Thoracic aorta (tissue), 2 donors: ENCODE measurements at places on chromosomes 2 and 18. TPM values are rescaled to one million over a fixed set of nuclear protein-coding genes. Genes with fewer than 3 reads are reported as not detected.

GRCh38 chr2:28869494-28870145 lies 489 bp downstream of the TRMT61B start:
- no peak for DNase-seq

- DNase-seq, result no peak
These were observed 47.4 kb downstream of the TRPM8 start for GRCh38 chr2:233964581-233964980.

DNA sequence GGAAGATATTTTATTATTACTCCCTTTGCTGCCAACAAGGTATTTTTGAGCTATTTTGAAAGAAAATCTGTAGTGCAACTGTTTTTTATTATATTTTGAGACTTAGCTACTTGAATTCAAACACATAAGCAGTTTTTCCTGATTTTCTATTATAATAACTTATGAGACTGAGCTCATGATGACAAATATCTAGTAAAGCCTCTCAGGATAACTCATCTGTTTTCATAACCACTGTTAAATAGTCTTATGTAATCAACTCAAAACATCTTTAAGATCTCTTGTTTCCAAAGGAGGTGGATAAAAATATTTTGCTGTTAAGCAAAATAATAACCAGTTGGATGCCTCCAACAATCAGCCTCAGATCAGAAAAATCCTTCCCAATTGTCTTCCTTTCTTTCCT lies 21.9 kb upstream of the PPP1CB start:
- no peak for DNase-seq

DNA sequence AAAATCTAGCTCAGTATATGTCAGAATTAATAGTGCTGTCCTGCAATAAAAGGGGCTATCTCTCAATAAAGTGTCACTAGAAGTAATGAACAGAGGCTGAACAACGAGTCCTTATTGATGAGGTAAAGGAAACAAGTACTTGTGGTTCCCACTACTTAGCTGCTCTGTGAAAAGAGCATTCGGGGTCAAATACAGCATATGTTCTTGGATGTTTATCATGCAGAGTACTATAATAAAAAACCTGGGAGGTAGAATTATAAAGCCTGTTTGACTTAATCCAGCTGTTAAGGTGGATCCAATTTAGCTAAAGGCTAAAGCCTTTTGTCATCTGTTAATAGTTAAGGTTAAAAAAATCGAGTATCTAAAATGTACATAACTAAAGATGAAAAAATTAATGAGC lies 32.4 kb downstream of the SLC35F5 start:
- no peak for DNase-seq

GRCh38 chr2:15986068-15986560 lies 45.8 kb downstream of the MYCN start:
- no peak for DNase-seq

- DNase-seq, result no peak
These were observed 441.7 kb downstream of the RNF144A start for GRCh38 chr2:7358865-7359447.

- no peak for DNase-seq
These were observed 32.8 kb downstream of the KATNAL2 start for GRCh38 chr18:46950064-46950656.

CSRNP3 gene
- total RNA-seq, result 1.8 TPM

CCDC85A gene
- total RNA-seq, result 4.2 TPM
